HEK293T (cell line): ENCODE measurements at places on chromosomes 11 and 22.

DNA sequence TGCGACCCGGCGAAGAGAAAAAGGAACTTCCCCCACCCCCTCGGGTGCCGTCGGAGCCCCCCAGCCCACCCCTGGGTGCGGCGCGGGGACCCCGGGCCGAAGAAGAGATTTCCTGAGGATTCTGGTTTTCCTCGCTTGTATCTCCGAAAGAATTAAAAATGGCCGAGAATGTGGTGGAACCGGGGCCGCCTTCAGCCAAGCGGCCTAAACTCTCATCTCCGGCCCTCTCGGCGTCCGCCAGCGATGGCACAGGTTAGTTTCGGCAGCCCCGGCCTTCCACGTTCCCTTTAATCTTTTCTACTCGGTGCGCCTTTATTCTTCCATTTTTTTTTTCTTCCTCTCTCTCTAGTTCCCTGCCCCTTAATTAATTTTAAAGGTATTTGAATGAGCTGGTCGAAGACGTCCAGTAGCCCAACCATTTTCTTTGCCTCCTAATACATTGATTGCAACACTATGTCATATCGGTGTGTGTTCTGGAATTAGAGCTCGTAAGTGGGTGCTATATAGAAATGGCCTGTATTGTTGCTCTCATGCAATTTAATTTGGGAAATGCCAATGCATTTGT lies 537 bp downstream of the EP300 start:
- no peak for DNase-seq

DNA sequence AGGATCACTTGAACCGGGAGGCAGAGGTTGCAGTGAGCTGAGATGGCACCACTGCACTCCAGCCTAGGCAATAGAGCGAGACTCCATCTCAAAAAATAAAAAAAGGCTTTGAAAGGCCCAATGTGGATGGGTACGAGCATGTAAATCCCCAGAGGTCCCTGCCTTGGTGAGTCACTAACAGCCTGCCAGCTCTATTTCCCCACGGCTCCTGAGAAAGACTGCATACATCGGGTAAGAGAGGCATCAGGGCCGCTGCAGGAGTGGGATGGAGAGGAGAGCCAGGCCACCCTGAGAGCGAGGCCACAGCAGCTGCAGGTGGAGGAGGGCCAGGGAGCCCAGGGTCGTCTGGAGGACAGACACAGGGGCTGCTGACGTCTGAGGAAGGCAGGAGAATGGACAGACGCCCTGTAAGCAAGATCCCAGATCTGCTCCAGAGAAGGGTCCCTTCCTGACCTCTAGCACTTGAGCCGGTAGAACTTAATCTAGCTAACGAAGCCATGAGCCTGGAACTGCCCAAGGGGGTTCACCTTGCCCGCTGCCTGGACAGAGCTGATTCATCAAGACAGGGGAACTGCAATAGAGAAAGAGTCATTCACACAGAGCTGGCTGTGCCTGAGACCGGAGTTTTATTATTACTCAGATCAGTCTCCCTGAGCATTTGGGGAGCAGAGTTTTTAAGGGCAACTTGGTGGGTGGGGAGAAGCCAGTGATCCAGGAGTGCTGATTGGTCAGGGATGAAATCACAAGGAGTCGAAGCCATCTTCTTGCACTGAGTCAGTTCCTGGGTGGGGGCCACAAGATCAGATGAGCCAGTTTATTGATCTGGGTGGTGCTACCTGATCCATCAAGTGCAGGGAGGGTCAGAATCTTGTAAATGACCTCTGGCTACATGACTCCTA lies 5.1 kb upstream of the KRTAP5-9 start:
- DNase-seq = no peak

GRCh38 chr11:108915666-108916065 lies 250.8 kb downstream of the DDX10 start:
- no peak for DNase-seq

- no peak for DNase-seq
Measured at GRCh38 chr11:106986673-106987072, 31.6 kb downstream of the GUCY1A2 start.

DNA sequence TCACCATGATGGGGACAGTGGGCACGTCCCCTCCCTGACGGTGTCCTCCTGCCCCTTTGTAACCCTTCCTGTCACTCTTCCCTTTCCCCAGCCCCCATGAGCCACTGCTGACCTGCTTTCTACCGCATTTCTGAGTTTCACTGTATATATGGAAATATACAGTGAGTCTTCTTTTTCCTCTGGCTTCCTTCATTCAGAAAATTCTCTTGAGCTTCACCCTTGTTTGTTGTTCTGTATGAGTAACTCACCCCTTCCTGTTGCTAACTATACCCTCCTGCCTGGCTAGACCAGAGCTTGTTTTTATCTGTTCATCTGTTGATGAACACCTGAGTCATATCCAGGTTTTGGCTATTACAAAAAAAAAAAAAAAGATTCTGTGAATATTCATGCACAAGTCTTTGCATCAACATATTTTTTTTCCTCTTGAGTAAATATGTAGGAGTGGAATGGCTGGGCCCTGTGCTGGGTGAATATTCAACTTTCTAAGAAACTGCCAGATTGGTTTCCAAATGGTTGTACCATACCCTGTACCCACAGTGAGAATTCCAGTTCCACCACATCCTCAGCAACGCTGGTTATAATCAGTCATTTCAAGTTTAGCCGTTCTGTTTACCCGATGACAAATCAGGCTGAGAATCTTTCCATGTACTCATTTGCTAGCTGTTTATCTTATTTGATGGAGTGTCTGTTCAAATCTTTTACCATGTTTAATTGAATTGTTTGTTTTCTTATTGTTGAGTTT lies 62.0 kb downstream of the IGF2 start:
- DNase-seq = no peak

DNA sequence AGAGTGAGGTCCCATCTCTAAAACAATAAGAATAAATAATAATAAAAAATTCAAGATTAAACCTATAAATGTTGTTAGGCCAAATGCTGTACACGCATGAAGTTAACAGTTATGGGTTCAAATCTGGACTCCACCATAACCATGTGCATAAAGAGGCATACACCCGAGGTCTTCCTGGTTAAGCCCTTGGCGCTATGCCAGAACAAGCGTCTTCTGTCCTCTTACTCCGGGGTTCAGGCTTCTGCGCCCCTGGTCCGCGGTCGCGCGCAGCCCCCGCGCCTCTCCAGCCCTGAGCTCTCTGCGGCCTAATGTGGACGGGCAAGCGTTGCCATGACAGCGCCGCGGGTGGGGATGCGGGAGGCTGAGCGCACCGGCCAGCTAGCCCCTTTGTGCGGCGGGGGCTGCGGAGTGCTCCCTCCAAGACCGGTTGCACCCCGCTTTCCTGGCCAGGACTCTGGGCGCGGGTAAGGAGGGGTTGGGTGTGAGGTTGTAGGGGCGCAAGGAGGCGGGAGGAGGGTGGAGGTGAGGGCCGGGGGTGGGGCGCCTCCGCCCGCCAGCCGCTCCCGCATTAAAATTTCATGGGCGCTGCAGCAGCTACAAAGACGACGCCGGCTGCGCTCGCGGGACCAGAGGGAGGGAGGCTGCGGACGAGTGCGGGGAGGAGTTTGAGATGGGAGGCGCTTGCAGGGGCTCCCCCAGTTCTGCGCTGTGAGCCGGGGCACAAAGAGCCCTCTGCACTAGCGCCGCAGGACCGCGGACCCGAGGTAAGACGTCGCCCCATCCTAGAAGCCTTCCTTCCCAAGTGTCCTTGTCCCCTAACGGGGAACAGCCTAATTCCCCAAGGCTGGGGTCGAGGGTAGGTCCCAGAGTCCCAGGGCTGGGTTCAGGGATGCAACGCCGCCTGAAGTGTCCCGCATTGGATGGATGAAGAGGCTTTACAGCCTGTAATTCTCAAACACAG lies at the start of gene MIAT:
Gene MIAT, plus strand, starts transcription at position 698 of the 961 bp plus-strand sequence.
- no peak for DNase-seq

- DNase-seq = no peak
Measured at GRCh38 chr11:43895601-43896000, 15.0 kb downstream of the ALKBH3 start.
